Spleen (tissue), 13 donors: ENCODE measurements at places on chromosomes 12 and 14. TPM values are rescaled to one million over a fixed set of nuclear protein-coding genes. Genes with fewer than 3 reads are reported as not detected.

- DNase-seq, result no peak
Observed at GRCh38 chr14:52052288-52052943, 16.4 kb downstream of the NID2 start.

DNA sequence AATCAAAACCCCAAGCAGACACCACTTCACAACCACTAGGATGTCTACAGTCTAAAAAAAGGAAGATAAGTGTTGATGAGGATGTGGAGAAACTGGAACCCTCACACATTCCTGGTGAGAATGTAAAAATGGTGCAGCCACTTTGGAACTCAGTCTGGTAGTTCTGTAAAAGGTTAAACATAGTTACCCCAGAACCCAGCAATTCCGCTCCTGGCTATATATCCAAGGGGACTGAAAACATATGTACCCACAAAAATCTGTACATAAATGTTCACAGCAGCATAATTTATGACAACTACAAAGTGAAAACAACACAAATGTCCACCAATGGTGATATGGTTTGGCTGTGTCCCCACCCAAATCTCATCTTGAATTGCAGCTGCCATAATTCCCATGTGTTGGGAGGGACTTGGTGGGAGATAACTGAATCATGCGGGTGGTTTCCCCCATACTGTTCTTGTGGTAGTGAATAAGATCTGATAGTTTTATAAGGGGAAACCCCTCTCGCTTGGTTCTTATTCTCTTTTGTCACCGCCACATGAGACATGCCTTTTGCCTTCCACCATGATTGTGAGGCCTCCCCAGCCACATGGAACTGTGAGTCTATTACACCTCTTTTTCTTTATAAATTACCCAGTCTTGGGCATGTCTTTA is 46.8 kb downstream of the PRKAB1 start:
- no peak for DNase-seq

DNA sequence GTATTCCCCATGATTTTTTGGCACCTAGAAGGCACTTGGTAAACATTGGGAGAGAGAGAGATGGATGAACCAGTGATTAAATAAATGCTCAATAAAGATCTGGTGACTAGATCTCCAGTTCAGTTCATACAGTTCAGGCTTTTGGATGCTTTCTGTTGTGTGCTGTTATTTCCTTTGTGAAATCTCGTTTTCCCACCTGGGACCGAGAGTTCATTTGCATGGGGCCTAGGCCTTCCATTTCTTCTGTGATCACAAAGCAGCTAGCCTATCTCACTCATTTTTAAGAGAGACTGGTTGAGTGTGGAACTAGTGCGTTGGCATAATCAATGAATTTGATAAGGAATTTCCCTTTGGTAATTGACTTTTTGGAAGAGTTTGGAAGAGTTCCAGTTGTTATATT is 104.0 kb downstream of the VRK1 start:
- DNase-seq, result no peak

DNA sequence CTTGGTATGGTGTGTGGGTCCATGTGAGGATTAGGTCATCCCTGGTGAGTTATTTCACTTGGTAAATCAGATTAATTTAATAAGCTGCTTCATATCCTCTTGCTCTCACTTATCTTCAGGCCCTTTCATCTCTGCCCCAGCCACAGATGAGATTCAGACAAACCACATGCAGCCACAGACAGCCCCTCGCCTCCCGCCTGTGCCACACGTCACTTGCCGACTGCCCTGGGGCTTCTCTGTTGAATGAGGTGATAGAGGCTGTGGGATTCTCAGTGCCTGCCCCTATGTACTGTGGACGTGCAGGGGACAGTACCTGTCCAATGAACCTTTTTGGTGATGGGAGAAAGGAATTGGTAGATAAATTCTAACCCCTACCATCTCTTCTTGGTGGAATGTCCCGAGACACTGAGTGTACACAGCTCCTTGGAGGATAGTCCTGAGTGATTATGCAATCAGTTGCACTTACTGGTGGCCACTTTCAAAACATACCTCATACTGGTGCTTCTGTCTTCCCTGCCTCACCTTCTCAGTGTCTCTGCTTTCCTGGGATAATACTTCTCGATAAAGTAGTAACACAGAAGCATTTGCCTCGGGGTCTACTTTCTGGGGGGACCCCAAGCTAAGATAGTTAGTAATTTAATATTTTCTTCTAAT is 248.7 kb downstream of the TTC6 start:
- DNase-seq, result no peak

- no peak for DNase-seq
Observed at GRCh38 chr12:131732996-131733615, 22.2 kb downstream of the SFSWAP start.

GRCh38 chr12:127237151-127237550 is 1029.8 kb upstream of the TMEM132C start:
- DNase-seq, result no peak

- no peak for DNase-seq
Observed at GRCh38 chr14:22319526-22320361, 269.3 kb downstream of the DAD1 start.

DNA sequence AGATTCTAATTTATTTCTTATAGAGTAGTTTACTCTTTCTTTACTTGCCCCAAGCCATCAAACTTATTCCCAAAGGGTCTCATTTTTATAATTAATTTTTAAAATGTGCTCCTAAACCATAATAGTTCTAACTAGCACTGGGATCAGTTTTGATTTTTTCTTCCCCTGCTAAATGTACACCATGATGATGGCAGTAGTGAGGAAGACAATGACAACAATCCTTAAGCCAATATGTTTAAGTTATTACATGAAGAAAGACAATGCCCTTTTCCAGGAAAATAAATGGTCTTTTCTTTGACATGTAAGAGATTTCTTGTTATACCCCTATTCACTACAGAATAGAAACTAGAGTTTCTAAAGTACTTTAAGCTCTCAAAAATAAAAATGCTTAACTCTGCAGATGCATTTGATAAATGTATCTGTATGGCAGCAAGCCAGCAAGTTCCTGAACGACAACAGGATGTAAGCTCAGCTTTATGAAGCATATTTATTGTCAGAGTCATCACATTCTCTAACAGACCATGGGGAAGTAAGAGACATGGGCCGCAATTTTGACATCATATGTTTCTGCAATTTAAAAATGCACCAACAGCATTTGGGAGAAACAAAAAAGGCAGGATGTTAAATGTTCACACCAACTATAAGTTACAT is 36.0 kb upstream of the SNX6 start:
- no peak for DNase-seq

DNA sequence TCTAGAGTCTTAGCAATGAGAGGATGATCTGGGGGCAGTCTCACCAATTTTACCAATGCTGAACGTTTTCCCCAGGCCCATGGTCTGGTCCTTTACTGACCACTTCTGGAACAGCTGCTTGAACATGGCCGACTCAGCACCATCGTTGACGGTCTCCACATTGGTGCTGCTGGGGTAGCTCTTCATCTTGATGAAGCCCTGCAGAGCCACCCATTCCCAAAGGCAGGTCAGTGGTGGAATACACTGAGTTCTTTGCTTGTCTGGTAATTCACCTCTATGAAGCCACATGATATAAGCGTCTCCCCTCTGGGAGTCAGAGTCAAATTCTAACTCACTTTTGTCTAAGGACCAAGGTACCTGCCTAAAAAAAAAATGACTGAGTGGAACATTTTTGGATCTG is 10.2 kb downstream of the AVIL start:
- DNase-seq, result no peak

- DNase-seq, result peak; percentile 62
Observed at GRCh38 chr12:75208856-75209811, 505 bp downstream of the KCNC2 start.

DNA sequence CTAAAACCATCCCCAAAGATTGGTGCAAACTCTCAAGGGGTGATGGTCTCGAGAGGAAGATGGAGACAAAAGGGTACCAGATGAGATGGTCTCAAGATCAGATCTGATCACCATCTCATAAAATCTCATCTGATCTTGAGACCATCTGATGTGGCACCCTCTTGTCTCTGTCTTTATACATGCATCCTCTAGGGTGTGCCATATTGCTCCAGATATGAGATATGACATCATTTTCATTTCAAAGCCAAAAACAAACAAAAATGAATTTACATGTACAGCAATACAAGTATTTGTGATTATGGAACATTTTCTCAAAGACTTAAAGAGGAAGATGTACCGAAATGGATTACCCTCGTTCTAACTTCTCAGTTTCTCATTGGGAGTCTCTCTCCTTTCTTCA is 787.2 kb downstream of the GALC start:
- DNase-seq, result no peak

DNA sequence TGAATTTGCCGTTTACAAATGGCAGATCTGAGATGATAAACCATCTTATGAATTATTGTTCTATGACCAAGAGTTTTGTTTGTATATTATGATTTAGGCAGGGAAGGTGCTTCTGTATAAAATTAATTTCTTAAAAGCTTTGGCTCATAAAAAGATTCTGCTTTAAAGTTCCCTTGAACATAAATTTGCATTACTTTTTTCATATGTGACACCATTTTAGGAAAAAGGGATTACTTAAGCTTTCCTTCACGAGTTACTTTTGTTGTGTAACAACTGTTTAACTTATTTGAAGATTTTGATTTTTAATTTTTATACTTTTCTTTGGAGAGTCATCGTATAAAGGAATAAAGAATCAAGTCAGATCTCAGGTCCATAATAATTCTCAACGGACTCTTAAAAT is 3.3 kb downstream of the ETNK1 start:
- no peak for DNase-seq

POC1B gene
- 32.1 TPM for total RNA-seq

MRPL52 gene
- 62.8 TPM for total RNA-seq

COX8C gene
- total RNA-seq, result not detected
